ENCODE measurements at places on chromosomes 1 and 21.
A peak's percentile ranks its signal among the peaks of the same experiment; 100 is the strongest.

GRCh38 chr21:26635681-26636080, 62.6 kb upstream of the CYYR1 start:
- no peak for DNase-seq

GRCh38 chr1:187092104-187092503, 263.4 kb downstream of the PLA2G4A start:
- DNase-seq, result no peak

- DNase-seq, result no peak
Observed at GRCh38 chr21:37642493-37642892, 273.8 kb downstream of the KCNJ6 start.

- no peak for DNase-seq
Observed at GRCh38 chr1:110107867-110108469, 4.3 kb upstream of the UBL4B start.

- no peak for DNase-seq
Observed at GRCh38 chr1:45870500-45870899, 67.1 kb downstream of the MAST2 start.

GRCh38 chr21:46562964-46563607, 41.8 kb downstream of the S100B start:
- no peak for DNase-seq

DNA sequence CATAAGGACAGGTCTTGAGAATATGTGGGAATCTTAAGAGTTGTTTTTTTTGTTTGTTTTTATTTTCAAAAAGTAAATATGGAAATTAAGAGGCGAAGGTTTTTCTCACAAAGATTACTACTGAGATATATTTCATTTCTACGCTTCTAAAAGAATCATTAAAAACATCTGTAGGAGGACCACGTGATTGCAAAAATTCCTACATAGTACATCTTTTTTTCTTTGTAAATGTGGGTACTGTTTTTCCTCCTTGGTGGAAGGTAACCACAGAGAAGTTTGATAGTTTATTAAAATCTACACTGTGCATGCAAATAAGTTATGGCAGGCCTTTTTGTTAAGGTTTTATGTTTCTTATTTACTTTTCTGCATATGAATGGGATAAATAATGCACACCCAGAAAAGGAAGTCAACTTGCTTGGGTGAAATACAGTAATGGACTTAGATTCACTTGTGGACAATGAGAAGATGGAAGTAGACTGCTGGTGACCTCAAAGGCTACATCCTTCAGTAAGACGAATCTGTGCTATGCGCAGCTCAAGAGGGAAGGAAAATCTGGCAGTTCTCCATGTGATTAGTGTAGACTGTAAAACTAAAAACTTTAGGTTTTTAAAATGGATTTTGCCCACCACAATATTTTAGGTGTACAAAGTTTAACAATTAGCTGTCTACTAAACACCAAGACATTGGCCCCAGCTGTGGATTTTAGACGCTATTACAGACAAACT, 2.0 kb downstream of the AK5 start:
- no peak for DNase-seq

- no peak for DNase-seq
Observed at GRCh38 chr1:58576325-58576726, 726 bp downstream of the TACSTD2 start.

- DNase-seq, result no peak
Observed at GRCh38 chr1:23791516-23792047, 637 bp downstream of the LYPLA2 start.

GRCh38 chr1:223143537-223144248, 645 bp upstream of the TLR5 start:
- no peak for DNase-seq

DNA sequence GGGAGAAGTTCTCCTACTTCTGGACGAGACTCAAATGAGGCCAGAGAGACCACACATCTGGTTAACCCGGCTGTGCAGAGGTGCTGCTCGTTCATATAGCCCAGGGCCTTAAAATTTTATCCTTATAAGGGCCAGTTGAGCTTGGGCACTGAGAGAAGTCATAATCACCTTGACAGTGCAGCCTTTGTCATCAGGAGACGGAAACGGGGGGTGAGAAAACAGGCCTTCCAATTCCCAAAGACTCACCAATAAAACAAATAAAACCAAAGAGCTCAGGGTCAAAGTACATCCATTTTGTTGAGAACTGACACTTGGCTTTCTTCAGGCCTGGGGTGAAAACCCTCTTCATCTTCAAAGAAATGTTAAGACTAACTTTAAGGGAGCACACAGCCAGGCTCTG, 167.1 kb downstream of the TGFBR3 start:
- no peak for DNase-seq

DNA sequence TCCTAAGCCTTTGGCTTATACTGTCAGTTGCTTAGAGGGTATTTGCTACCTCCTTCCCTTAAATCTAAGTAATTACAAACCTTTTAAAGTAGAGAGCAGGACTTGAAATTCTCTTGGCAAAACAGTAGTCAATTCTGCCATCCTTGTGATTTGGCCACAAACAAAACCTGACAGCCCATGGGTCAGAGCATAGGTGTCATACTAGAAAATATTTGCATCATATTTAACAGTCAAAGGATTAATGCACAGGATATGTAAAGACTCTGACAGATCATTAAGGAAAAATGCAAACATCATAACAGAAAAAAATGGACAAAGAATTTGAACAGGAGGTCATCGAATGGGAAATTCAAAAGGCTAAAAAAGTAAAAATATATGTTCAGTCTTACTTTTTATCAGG, 50.5 kb downstream of the ZFYVE9 start:
- DNase-seq, result no peak

DNA sequence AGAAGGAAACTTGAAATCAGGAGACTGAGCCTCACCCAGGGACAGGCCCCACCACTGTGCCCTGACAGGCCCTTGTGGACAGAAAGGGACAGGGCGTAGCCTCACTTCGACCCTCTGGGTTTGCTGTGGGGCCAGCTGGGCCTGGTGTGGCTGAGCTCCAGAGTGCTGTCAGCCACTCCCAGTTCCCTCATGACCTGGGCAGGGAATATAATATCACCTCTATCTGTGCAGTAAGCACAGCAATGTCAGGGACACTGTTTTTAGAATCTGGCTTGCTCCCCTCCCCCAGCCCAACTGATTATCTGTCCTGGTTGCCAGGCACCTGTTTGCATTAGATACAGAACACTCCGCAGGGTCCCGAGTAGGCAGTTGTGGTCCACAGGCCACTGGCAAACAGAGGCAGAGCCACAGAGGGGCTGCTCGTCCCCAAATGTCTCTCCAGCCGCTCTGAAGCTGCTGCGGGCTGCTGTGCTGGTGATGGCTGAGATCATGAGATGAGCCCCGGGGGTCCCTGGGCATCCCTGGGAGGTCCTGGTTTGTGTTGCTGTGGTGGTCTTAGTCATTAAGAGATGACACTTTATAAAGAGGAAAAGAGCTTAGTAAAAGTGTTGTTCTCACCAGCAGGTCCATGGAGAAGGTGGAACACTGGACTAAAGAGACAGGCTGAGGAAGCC, 51.6 kb downstream of the ETS2 start:
- no peak for DNase-seq

GRCh38 chr1:176847052-176847451, 317.5 kb downstream of the ASTN1 start:
- DNase-seq, result no peak

DNA sequence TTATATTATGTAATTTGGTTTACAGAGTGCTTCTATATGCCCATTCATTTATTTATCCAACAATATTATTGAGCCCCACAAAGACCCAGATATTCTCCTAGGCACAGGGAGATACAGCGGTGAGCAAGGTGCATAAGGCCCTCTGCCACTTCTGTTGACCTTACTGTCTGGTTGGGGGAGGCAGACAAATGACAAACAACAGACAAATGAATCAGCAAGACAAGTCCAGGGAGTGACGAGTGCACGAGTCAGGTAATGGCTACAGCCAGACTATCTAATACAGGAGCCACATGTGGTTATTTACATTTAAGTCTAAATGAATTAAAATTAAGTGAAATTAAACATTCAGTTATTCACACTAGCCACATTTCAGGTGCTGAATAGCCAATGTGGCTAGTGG, 22.0 kb upstream of the BCAR3 start:
- no peak for DNase-seq

- no peak for DNase-seq
Observed at GRCh38 chr1:200869753-200870391, 2.9 kb upstream of the GPR25 start.

- DNase-seq, result no peak
Observed at GRCh38 chr1:11940260-11940921, 5.9 kb downstream of the PLOD1 start.

GRCh38 chr1:201938440-201939035, 7.8 kb downstream of the LMOD1 start:
- DNase-seq, result no peak

DNA sequence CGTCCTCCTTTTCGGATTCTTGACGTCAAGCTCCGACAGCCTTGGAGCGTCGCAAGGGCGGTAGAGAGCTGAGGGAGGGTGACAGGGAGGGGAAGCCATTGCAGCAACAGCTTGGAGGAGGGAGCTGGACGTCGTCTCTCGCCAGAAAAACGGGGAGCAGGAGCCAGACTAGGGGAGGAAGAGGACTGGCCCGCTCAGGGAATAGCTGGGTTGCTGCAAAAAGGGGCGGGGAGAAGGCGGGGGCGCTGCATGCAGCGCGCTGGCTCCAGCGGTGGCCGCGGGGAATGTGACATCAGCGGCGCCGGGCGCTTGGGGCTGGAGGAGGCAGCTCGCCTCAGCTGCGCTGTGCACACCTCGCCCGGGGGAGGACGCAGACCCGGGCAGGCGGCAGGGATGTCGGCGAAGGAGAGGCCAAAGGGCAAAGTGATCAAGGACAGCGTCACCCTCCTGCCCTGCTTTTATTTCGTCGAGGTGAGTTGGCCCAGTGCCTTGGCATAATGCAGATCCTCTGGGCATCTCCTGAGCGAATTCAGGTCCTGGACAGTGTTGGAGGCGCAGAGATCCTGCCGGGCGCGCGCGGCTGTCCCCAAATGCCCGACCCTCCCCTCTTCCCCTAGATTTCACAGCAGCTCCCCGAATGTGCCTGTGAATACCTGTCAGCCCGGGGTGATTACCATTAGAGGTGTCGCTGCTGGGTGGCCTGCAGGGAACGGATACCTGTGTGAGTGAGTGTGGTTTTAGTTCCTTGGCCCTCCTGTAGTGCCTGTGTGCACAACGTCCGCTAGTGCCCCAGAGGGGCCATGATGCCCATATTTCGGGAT, at the start of gene PLPPR4:
Gene PLPPR4 (plus strand): TSS at position 292 of the 821 bp plus-strand sequence. CDS start 102 bp downstream, at position 394.
- peak; percentile 53 for DNase-seq

DNA sequence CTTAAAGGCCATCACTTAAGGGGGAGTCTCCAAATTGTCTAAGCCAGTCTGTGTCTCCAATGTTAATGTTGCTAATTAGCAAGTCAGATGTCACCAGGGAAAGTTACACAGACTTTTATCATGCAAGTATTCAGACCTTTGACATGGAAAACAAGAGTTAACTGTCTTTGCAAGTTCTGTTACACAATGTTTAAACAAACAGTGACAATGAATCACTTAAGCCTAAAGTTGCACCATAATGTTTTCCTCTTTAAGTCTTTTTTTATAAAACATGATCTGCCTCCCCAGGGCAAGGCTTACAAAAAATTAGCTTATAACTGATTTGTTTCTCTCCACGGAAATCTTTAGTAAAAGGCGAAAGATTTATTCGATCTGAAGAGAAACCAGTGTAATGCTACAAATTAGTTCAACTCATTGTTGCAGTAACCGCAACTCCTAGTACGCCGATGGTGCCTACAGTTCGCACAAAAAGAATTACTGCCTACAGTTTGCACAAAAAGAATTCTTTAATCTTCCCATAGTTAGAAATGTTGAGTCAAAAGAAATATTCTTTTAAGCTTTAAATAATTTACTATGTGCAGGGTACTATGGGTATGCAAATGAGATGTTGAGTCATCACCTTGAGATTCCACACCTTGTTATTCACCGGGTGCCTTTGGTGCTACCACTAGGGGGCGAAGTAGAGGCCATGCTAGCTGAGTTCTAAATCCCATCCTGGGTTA, 45.3 kb downstream of the HHAT start:
- DNase-seq, result peak; percentile 79

DNA sequence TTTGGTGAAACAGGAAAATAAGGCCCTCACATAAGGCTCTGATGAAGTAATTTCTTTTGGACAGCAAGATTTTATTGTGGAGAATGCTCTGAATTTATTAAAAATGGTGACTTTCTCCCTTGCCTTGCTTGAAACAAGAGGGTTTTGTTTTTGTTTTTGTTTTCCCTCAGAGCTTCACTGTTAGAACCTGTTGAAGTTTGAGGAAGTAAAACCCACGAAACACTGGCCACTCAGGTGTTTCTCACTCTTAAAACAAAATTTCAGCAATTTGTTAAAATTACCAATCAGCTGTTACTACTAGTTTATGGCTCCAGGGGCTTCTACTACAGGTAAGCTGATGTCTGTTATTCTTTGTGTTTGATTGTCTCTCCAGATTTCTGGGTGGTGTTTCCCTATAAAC, 112.6 kb upstream of the B3GALT2 start:
- no peak for DNase-seq

- no peak for DNase-seq
Observed at GRCh38 chr1:18560692-18561091, 70.0 kb upstream of the PAX7 start.

DNA sequence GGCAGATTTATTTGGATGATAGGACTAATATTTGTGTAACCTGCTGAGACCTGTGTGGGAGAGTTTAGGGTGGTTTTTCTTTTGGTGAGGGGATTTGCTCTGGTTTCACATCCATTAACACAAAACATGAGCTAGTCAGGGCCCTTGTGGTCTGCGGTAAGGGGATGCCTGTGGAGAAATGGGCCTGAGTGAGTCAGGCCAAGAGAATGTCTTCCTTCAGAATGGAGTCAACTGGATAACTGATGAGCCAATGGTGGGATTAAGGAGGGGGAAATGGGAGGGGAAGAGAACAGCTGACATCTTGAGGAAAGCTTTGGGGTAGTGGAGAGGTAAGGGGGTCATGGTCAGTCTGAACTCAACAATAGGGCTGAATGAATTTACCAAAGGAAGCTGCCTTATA, 13.9 kb downstream of the WNT2B start:
- no peak for DNase-seq

DNA sequence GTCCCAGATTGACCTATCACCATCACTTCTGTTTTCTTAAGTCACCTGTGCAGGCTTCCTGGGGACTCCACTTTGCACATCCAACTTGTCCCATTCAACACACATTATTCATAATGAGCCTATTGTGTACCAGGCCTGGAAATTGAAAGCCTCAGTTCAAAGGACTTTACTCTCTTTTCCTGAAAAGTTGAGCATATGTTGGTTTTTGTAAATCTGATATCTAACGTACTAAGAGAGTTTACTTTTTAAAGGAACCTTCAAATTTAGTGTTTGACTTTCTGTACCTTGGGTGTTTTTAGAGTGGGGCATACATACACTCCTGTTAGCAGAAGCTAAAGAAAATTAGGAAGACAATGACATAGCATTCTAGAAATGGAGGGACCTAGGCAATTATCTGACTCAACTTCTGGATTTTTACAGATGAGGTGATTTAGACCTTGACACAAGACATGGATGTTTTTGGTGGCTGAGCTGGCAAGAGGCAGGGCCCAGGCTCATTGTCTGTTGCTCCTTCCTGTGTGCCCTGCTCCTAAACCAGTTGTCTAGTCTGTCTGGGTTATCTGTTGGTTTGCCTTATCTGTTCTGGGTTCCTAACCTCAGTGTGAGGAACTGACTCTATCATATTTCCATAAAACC, 336.5 kb downstream of the RPS6KC1 start:
- no peak for DNase-seq

Data from neuronal stem cell (in vitro differentiated cells).